ENCODE measurements at places on chromosomes 1 and 21.

GRCh38 chr1:117970252-117970651 is 40.7 kb downstream of the WDR3 start:
- DNase-seq: no peak

DNA sequence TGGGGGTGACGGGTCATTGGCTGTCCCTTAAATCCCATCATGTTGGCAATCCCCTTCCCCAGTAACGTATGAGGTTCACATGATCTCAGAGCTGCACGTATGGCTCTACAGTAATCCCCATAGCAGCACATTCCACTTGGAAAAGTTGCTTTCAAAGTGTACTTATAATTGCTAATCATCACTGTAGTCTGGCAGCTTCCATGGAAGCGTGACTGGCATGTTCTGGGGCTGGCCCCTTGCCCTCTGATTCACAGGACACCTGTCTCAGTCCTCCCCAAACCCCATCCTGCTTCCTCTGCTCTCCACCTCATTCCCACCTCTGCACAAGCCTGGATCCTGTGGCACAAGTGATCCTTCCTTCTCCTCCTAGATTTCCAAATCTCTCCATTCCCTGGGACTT is 102.2 kb downstream of the TSEN15 start:
- no peak for DNase-seq

- peak; percentile 12 for DNase-seq
Measured at GRCh38 chr21:36799869-36800268, 101.0 kb downstream of the SIM2 start.

- DNase-seq: peak; percentile 65
Measured at GRCh38 chr1:245079021-245079609, 75.7 kb upstream of the KIF26B start.

- no peak for DNase-seq
Measured at GRCh38 chr1:173915596-173915995, 1.5 kb downstream of the SERPINC1 start.

Data from EH (cell line).